CD4-positive, alpha-beta T cell treated with Interleukin-17A for 1 hour (primary cell): ENCODE measurements at places on chromosomes 11 and 22.

GRCh38 chr11:60088364-60088763 is at the start of gene MS4A2:
MS4A2 (plus strand) TSS chr11:60088664; CDS start chr11:60088766, 102 bp downstream.
- no peak for DNase-seq

GRCh38 chr11:47518212-47518964 is 34.5 kb downstream of the CELF1 start:
- no peak for DNase-seq

DNA sequence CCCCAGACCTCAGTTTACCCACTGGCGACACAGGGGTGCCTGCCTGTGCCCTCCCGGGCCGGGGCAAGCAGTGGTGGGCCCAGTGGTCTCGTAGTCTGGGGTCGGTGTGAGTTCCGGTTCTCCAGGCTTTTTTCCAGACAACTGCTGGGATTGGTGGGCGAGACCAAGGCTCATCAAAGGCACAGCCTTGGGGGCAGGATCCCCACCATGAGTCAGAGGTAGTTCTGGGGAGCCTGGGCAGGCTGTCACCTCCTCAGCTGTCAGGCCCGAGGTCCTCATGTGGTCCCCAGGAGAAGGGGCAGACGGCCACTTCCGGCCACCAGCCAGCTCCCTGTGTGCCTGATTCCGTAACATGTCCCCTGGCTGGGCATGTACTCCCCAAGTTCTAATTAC is 827 bp upstream of the MUC2 start:
- no peak for DNase-seq

- DNase-seq: no peak
These were observed 1.2 kb downstream of the ELFN2 start for GRCh38 chr22:37425800-37426705.

DNA sequence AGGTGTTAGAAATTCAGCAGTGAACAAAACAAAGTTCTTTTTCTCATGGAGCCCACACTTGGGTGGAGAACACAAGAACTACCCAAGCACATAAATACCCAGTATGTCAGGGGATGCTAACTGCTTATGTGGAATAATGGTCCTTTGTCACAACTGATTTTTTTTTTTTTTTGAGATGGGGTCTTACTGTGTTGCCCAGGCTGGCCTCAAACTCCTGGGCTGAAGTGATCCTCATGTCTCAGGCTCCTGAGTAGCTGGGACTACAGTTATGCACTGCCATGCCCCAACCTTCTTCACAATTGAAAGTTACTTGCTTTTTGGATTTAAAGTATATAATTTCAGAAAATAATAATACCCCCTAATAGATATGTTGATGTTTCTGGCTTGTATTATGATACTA is 122.6 kb upstream of the RASSF10 start:
- DNase-seq: no peak

DNA sequence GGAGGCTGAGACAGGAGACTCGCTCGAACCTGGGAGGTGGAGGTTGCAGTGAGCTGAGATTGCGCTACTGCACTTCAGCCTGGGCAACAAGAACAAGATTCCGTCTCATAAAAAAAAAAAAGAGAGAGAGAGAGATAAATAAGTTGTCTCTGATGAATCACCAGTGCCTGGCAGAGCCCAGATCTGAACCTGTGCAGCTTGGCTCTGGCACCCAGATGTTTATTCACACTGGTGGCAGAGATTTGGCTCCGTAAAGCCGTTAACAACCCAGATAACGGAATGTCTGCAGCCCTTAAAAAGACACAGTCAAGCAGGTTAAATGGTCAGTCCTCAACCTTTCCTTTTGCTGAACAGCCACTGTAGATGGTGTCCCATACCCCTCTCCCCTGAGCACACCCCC is 33.5 kb upstream of the RTL6 start:
- no peak for DNase-seq

DNA sequence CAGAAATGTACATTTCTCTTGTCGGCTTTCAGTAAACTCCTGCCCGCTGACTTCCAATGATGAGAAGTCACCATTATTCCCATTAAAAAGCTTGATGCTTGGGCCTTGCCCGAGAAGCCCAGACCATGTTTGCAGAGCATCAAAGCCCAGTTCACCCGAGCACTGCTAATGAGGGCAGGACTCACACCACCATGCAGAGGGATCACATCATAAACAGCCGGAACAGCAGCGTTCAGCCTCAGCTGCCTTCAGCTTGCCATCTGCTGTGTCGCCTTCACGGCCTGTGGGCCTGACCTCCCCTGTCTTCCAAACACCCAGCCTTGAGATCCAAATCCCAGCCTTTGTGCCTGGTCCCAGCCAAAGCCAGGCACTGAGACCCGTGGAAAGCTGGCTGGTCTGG is 105.4 kb upstream of the CSNK2A3 start:
- DNase-seq: no peak

GRCh38 chr11:133058501-133058900 is 473.8 kb downstream of the OPCML start:
- no peak for DNase-seq

GRCh38 chr22:29331658-29332300 is 16.3 kb upstream of the RASL10A start:
- no peak for DNase-seq

GRCh38 chr11:134098566-134099184 is 29.8 kb downstream of the JAM3 start:
- DNase-seq: peak; percentile 4

DNA sequence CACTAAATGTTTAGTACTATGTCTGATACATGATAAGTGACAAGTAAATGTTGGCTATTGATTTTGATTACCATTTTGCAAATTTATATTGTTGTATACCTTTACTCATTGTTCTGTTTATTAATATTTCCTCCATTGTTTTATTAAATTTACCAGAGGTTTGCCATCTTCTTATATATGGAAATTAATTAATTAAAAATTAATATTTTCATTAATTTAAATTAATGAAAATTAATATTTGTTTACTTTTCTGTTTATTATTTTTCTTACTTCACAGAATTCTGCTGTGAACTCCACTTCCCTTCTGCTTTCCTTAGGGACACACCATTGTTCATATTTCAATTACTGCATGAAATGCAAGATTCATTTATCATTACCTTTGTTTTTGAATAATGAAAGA is 331.0 kb downstream of the LARGE1 start:
- no peak for DNase-seq

- DNase-seq: no peak
These were observed 79.9 kb upstream of the SYT13 start for GRCh38 chr11:45365961-45366618.

GRCh38 chr11:34236572-34236971 is 121.2 kb downstream of the ABTB2 start:
- no peak for DNase-seq

- DNase-seq: no peak
These were observed 10.7 kb upstream of the VPS37C start for GRCh38 chr11:61171907-61172306.

- DNase-seq: no peak
These were observed 102.0 kb downstream of the GRIK4 start for GRCh38 chr11:120613264-120614226.

- DNase-seq: no peak
These were observed 365.5 kb downstream of the MN1 start for GRCh38 chr22:27435844-27436576.

GRCh38 chr11:33790040-33790439 is 15.7 kb upstream of the FBXO3 start:
- DNase-seq: no peak
